Cardiac muscle cell (in vitro differentiated cells and primary cell): ENCODE measurements at places on chromosomes 4 and X.

GRCh38 chr4:55633903-55634302 lies 2.2 kb downstream of the NMU start:
- no peak for DNase-seq

- DNase-seq, result no peak
Measured at GRCh38 chrX:97756879-97757278, 873.2 kb downstream of the RPA4 start.

GRCh38 chrX:113770806-113771205 lies 813.1 kb upstream of the HTR2C start:
- DNase-seq, result no peak

GRCh38 chrX:154308108-154308946 lies 12.7 kb downstream of the TKTL1 start:
- peak; percentile 55 for DNase-seq

GRCh38 chr4:37648084-37648817 lies 37.9 kb downstream of the RELL1 start:
- peak; percentile 95 for DNase-seq

DNA sequence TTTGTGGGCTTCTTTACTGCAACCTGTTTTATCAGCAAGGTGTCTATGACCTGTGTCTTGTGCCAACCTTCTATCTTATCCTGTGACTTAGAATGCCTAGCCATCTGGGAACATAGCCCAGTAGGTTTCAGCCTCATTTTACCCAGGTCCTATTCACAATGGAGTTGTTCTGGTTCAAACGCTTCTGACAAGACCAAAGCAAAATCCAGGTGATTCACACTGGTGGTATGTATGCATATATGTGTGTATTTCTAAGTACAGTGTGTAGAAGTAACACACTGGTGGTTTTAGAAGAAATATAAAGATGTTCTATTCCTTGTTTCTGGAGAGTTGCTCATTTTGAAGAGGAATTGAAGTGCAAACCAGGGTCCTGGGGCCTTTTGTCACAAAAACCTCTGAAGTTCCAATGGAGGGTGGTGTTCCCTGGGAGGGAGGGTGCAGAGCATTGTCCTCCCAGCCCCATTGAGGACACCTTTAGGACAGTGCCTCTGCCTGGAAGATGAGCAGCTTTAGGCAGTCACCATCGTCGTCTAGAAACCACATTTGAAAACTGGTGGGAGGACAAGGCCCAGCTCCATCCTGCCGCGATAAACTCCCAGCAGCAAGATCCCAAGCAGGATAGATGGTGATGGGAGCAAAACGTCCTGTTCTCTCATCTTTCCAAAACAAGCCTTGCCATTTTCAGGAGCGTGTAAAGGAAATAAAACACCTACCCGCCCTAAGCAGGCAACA lies 191.4 kb downstream of the TSPAN5 start:
- DNase-seq, result no peak

- DNase-seq, result no peak
Measured at GRCh38 chr4:10730590-10730989, 46.0 kb upstream of the CLNK start.
